ENCODE measurements at places on chromosomes 1 and 21. TPM values are rescaled to one million over a fixed set of nuclear protein-coding genes. Genes with fewer than 3 reads are reported as not detected.

MAST2 gene
- total RNA-seq, result 70.3 TPM

- no peak for DNase-seq
Measured at GRCh38 chr1:118144684-118145083, 40.3 kb downstream of the SPAG17 start.

DNA sequence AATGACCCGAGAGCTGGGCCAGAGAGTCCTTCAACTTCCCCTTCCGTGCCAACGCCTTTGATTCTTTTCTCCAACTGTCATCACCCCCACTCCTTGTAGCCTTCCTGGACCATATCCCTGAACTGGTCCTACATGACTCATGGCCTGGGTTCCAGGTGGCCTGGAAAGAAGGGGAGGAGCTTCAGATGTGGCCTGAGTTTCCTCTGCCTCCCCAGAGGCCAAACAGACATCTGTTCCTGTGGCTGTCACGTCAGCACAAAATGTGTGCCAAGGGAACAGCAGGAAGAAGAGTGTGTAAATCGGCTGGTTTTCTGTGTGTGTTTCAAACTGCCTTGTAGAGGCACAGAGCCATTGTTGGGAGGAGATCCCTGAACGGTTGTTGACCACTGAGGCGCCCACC, 24.9 kb upstream of the KIRREL1 start:
- DNase-seq, result peak; percentile 85

TSPAN1 gene
- total RNA-seq, result 2.5 TPM

GRCh38 chr1:240522122-240522822, 89.7 kb downstream of the GREM2 start:
- DNase-seq, result no peak

OPTC gene
- total RNA-seq, result not detected

DNA sequence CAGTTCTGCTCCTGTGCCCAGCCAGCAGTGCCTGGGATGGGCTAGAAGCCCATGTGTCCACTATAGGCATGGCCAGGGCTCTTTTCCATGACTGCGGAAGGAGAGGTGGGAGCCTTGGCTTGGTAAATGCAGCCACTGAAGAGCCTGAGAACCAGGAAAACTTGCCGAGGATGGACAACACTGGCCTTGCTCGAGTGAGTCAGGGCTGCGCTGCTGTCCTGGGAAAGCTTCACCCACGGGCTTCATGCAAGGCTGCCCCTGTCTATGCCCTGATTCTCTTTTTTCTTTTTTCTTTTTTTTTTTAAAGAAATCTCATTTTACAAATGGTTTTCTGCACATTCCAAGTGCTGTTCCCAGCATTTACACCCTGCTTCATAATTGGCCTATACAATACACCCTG, 156.5 kb downstream of the CAMTA1 start:
- DNase-seq, result no peak

GRCh38 chr1:5156416-5157120, 502.2 kb downstream of the AJAP1 start:
- DNase-seq, result no peak

DNA sequence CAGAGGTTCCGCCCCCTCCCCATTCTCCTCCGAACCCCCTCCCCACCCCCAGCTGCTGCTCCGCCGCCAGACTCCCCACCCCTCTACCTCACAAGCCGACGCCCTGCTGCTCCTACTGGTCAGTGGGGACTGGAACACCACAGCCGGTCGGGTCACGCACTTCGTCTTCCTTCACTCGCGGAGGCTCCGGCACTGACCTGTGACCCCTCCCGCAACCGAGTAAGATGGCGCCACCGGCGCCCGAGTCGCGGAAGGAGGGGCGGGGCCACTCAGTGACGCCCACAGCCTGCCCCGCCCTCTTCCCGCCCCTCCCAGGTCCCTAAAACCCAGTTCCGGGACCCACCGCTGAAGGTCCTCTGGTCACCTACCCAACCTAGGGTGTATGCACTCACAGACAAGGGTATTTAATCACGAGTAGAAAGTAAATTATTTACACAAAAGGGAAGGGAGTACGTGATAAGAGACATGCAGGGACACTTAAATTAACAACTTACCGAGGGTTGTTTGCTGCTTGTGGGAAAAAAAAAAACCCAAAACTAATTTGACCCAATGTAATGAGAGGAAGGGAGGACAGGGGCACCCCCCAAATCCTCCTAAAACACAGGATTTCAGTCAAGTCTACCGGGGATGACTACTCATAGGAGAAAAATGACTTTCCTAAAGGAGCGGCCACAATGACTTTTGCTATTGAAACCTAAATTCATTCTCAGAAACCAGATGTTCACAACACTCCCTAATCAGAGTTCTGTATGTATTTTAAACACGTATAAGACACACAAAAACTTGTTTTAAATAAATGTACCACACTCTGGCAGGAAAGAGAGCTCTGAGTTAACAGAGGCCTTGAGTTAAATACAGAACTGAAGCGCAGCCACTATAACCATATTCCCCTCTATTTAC, at the start of gene RIT1:
Gene RIT1 (minus strand): TSS at position 194 of the 900 bp plus-strand sequence. CDS start 588 bp downstream, outside the sequence.
- DNase-seq, result peak; percentile 89

GRCh38 chr1:240516069-240516468, 95.9 kb downstream of the GREM2 start:
- no peak for DNase-seq

DNA sequence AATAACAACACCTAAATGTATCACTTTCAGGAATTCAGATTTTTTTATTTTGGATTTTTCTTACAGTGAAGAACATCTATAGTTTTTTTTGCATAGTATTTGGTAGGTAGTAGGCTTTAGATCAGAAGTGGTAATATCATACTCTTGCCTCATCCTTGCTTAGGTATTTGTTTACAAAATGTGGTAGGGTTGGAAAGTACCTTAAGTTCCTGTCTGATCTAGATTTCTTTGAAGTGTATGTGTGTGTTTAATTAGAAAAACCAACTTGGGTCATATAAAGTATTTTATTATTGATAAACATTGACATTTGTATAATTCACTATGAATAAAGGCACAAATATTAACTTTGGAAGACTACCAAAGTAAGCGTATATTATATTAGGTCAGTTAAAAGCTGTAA, 85.3 kb upstream of the GPR88 start:
- DNase-seq, result no peak

DNA sequence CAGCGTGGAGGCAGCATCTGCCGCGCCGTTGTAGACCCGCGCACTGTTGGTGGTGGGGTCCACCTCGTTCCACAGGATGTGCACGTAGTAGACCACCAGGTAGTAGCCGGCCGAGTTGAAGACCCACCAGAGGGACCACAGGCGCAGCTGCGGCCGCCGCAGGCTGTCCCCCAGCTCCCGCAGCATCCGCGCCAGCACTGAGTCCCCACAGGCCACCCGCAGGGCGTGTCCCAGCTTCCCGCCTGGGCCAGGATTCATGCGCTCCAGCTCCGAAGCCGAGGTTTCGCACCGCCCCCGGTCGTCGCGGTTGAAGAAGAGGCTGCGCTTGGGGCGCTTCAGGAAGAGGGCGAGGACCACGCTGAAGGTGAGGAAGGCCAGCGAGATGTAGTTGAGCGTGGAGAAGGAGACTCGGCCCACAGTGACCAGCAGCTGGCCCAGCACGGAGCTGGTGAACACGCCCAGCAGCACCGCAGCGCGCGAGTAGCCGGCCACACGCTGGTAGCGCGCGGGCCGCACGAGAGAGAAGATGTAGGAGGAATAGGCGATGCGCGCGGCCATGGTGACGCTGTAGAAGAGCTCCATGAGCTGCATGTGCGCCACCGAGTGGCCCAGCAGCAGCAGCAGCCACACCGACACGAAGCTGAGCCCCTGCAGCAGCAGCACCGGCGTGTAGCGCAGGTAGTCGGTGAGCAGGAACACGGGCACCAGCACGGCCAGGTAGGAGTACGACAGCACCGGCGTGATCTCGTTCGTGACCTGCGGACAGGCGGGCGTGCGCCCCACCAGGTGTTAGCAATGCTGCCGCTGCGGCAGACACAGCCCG, 10.6 kb downstream of the SLC19A1 start:
- no peak for DNase-seq

Measured in myocyte (in vitro differentiated cells).